ENCODE measurements at places on chromosomes 12 and 14. TPM values are rescaled to one million over a fixed set of nuclear protein-coding genes. Genes with fewer than 3 reads are reported as not detected.

- DNase-seq = no peak
Observed at GRCh38 chr12:112514926-112515642, 96.3 kb downstream of the PTPN11 start.

- no peak for DNase-seq
Observed at GRCh38 chr14:53531156-53531555, 378.0 kb upstream of the DDHD1 start.

DNA sequence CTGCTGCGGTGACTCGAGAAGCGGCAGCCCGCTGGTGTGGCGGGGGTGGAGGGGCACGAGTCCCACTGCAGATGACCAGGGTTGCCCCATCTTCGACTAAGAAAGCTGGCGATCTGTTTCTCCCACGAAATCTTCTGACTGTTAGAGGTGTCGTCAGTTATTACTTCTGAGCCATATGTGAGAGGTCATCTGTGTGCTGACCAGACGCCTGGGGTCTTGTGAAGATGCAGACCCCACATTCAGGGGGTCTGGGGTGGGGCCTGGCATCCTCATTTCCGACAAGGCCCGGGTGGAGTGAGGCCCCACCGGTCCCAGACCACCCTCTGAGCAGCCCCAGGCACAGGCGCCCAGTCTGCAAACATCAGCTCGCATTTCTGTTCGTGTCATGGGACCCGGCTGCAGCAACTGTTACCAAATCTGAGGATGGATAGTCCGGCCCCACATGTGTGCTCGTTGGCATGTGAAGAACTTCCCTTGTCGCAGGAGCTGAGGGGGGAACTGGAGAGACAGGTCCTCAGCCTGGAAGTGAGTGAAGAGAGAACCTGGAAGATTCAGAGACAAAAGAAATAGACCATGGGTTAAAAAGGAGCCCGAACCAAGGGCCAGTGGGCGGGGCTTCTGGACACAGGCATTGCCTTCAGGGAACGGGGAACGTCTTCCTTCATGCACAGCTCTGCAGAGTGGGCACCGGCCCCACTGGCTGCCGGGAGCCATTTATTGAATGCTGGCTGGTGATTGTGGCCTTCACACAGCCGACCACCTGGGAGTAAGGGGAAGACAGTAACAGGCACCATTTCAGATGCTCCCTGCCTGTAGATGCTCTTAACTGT lies 135.2 kb downstream of the ADGRD1 start:
- no peak for DNase-seq

DNA sequence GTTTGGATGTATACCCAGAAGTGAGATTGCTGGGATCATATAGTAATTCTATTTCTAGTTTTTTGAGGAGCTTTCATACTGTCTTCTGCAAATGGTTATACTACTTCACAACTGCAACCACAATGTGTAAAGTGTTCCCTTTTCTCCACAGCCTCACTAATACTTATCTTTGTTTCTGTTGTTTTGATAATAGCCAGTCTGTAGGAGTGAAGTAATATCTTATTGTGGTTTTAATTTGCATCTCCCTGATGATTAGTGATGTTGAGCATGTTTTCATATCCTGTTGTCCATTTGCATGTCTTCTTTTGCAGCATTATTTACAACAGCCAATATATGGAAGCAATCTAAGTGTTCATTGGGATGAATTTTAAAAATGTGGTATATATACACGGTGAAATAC lies 29.9 kb downstream of the GABARAPL1 start:
- DNase-seq = no peak

DNA sequence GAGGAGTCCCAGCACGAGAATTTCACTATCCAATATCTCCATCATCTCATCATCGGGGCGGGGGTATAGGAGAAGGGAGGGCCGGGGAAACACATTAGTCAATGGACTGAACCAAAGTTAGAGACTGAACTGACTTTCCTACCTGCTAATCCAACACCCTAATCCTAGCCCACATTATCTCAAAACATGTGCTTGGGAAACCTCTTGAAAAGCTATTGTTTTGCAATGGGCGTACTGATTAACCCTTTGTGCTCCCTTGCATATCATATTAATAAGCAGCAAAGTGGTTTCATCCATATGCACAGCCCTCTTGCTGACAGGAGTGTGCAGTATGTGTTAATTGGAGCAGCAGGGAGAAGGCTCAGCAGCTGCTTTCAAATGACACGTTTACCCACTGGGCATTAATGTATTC lies 125.7 kb upstream of the GRIP1 start:
- DNase-seq = no peak

GRCh38 chr14:71610149-71610548 lies 322.1 kb upstream of the RGS6 start:
- no peak for DNase-seq

CLEC4E gene
- total RNA-seq = 1.2 TPM

MGAT2 gene
- total RNA-seq = 47.0 TPM

RPS6KL1 gene
- 2.3 TPM for total RNA-seq

All from endothelial cell (in vitro differentiated cells).